Activated CD4-positive, alpha-beta memory T cell treated with anti-CD3 and anti-CD28 coated beads for 36 hours (primary cell): ENCODE measurements at places on chromosomes 5 and 9. TPM values are rescaled to one million over a fixed set of nuclear protein-coding genes. Genes with fewer than 3 reads are reported as not detected.
A peak's percentile ranks its signal among the peaks of the same experiment; 100 is the strongest.

FLT4 gene
- total RNA-seq, result 1.4 TPM

ROPN1L gene
- not detected for total RNA-seq

TNIP1 gene
- 388 TPM for total RNA-seq

DCANP1 gene
- total RNA-seq, result not detected

CTSV gene
- total RNA-seq, result 1.1 TPM

DNA sequence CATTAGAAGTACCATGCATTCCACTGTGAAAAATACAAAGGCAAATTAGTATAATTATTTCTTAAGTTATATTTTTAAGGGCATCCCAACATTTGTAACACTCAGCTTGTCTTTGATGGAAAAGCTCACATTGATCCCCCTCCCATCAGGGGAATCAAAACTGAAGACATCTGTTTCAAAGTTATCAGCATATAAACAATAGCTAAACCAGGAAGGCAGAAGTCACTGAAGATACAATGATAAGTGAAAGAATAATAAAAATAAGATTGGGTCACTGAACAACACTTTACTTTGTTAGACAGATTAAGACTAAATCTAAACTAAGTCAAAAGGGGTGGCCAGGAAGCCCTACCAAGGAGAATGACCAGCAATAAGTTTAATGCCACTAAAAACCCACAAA lies 801.9 kb upstream of the ACO1 start:
- no peak for DNase-seq

DNA sequence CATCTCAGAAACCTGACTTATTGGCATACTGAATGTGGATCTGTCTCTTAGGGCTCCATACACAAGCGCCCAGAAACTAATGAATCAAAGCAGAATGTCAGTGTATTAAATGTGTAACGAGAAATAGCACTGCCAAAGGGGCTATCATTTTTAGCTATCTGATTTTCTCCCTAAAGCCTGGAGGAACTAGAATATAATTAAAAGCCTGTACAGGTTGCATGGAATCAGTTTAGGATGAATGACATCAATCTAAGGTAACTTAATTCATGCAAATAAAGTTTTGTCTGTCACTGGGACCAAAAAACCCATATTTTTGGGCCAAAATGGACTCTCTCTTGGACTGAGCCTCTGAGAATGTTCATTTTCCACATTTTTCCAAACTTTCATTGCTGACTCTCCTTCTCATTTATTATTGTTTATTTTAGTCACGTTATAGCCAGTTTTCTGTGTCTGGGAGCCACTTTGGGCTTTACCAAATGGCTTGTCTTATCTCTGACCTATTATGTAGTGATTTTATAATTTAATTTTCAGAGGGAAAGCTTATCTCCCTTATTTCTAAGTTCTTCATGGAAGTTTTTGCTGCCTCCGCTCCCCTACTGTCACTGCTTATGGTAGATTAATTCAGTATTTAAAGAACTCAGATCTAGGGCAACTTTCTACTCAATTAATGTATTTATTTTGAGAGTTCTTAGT lies 47.0 kb downstream of the PRR16 start:
- DNase-seq, result no peak

DNA sequence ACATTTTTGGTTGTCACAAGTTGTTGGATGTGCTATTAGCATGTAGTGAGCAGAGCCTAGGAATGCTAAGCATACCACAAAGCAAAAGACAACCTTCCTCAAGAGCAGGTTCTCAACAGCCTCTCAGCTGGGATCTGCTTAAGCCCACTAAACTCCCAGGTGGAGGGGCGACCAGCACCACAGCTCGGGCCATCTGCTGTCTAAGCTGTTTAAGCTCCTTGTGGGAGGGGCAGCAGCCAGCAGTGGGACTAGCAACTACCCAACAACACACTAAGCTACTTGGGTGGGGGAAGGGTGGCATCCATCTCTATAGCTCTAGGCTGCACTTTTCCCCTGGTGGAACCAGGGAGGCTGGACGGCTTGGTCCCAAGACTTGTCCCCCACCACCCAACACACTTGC lies 1052.7 kb upstream of the ARRDC3 start:
- DNase-seq, result no peak

GRCh38 chr5:14168793-14169262 lies 25.7 kb downstream of the TRIO start:
- DNase-seq, result no peak

- no peak for DNase-seq
Measured at GRCh38 chr9:137547687-137548543, 2.3 kb downstream of the PNPLA7 start.

DNA sequence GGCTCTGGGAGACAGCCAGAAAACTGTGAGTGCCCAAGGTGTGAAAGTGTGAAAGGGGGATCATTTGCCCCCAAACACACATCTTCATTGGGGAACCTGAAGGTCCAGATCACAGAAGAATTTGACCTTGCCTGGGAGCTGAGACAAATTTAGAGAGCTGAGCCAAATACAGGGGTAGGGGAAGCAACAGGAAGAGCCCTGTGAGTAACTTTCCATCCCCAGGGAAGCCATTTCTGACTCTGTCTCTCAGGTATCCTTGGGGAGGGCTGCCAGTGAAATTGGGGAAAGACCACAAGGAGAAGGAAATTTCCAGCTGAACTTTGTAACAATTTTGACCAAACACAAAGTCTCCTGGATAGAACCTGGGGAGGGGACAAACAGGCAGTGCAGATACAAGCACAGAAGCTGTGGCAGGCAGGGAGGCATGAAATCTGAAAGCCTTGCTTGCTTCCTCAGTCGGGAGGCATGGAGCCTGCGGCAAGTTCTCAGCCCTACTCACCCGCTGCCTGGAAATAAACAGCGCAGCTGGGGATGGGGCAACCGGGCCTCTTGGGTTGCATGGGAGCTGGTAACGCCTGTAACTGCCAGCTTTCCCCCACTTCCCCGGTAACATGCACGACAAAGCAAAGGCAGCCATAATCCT lies 31.5 kb upstream of the ZCCHC9 start:
- DNase-seq, result no peak

- DNase-seq, result no peak
Measured at GRCh38 chr5:176854164-176854563, 43.8 kb downstream of the UNC5A start.

DNA sequence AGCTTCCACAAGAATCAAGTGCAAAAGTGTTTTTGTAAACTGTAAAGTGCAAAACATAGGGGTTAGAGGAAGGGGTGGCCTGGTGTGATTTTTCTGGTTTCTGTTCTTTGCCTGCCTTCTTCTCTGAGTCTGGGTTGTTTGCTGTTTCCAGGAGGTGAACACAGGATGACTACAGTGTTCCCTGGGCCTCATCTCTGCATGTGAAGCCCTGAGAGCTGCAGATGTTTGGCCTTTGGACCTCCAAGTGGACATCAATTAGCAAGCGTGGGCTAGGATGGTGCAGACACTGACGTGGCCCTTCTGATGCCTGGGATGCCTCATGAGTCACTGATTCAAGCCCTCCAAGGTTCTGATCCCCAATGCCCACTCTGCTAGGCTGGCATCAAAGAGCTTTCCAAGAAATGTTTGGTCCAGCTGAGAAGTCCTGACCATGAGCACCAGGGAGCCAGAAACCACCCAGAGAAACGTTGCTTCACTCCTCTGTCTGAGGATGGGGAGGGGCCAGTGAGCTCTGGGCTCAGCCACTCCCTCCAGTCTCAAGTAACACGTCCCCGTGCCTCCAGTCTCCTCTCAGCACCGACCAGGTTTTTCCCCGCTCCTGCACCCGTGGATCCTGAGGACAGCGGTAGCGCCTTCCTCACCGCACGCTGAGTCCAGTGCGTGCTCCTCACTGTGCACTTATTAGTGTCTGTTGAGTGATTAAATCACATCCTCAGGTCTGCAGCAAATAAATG lies 7.6 kb downstream of the IL9 start:
- no peak for DNase-seq

- no peak for DNase-seq
Measured at GRCh38 chr5:169002953-169003555, 297.9 kb downstream of the SLIT3 start.

DNA sequence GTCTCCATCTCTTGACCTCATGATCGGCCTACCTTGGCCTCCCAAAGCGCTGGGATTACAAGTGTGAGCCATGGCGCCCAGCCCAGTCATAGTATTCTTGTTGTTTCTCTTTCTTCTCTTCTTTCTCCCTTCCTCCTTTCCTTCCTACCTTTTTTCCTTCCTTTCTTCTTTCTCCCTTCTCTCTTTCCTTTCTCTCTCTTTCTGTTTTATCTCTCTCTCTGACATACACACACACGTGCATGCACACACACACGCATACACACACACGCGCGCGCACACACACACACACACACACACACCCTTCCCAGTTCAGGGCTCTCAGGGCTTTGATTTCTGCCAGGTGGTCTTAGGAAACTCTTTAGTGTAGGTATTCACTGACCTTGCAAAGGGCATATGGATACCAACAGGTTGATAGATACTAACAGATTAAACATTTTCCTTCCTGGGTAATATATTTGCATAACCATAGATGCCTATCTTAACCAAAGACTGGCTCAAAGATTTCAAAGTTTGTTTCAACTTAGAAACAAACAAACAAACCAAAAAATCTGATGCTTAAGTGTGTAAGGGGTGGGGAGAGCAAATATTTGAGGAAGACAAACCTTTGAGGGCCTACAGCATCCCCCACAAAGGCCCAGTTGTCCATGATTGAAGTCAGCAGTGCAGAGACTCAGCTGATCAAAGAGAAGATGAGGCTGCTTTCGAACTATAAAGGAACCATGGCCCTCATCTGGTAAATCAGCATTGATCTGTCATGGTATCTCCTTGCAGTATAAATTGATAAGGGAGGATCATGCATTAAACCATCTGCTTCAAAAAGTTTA lies 288.2 kb upstream of the SEMA6A start:
- no peak for DNase-seq

- no peak for DNase-seq
Measured at GRCh38 chr5:116492016-116492623, 82.5 kb downstream of the SEMA6A start.

GRCh38 chr9:22030101-22030598 lies 21.0 kb upstream of the CDKN2B start:
- DNase-seq, result no peak

DNA sequence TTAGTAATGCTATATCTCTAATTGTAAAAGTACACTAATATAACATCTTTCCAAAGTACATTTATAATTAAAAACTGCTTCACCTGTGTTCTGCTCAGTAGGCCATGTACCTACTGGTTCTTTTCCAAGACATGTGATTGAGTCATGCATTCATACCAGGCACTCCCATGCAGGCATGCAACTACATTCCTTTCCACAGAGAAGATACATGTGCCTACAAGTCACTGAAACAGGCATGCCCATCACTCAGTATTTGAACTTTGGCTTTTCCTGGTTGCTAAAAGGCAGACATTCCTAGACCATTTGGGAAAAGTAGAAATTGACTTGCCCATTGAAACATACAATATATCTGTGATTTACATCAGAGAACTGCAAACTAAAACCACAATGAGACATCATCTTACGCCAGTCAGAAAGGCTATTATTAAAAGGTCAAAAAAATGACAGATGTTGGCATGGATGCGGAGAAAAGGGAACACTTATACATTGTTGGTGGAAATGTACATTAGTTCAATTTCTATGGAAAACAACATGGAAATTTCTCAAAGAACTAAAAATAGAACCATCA lies 148.3 kb upstream of the MOCS2 start:
- DNase-seq, result no peak

- DNase-seq, result no peak
Measured at GRCh38 chr5:159533197-159533596, 202.9 kb upstream of the IL12B start.

DNA sequence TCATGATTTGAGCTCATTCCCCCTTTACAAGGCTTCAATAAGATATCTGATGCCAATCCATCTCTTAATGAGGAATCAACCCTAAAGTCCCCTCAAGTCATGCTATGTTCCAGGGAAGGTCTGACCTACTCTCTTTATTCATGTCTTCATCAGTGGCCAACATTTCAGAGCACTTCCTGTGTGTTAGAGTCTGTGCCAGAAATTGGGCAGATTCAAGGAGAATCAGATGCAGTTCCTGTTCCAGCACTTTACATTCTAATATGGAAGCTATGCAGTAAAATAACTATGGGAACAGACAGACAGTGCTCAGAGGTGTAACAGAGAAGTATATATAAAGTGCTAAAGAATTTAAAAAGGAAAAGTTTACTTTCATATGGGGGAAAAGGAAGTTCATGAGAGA lies 193.4 kb upstream of the NR4A3 start:
- DNase-seq, result no peak

DNA sequence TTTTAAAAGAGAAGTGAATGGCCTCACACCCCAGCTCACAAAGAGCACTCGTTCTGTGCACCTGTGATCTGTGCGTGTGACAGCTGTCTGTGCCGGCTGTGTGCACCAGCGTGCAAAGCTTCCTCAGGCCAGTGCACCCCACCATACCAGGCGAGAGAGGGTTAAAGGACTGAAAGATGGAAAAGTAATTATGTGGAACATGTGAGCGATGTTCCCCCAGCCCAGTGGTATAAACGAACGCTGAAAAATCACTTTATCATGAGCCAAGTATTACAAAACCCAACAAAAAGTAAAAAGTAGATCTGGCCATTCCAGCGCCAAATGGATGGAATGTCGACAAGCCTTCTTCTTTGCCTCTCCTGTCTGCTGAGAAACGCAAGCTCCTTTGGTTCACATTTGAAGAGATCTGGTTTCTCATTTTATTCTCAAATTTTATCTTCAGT lies 53.7 kb downstream of the IPPK start:
- DNase-seq, result no peak

- no peak for DNase-seq
Measured at GRCh38 chr5:60517094-60517694, 182.8 kb downstream of the DEPDC1B start.

GRCh38 chr5:43110606-43111170 lies 10.0 kb upstream of the ZNF131 start:
- peak; percentile 64 for DNase-seq

DNA sequence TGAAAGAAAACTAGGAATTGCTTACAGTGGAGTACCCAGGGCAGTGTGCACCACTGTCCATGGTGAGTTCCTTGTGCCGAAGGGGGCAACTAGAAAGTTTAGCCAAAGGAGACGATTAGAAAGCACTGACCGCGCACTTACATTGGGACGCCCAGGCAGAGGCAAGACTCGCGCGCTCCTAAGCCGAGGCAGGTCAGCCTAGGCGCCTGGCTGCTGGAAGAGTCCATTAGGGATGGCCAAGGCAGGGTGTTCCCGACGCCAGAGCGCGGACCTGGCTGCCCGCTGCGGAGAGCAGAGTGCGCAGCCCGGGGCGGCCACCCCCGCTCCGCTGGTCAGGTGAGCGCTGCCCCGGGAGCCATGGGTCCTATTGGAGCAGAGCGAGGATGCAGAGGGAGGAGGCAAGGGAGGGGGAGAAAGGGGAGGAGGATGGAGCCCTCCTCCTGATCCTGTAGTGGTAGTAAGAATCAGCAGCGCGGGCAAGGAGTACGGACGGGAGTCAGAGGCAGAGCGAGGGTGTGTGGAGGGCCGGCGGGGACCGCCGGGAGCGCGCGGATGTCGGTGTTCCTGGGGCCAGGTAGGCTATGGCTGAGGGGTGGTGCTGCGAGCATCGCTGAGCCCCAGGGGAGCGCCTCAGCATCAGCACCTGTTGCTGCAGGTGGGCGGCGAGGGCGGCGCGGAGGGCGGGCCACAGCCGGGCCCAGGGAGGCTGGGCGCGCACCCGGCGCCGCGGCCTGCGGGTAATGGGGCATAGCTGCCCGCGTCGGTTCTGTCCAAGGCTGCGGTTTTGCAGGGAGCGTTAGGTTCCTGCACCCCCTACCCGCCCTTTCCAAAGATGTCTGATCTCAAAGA lies at the start of gene ADGRV1:
TSS of gene ADGRV1 (plus strand) at position 454 of the 849 bp plus-strand sequence. CDS start at position 553, 99 bp downstream.
- DNase-seq, result peak; percentile 21

- no peak for DNase-seq
Measured at GRCh38 chr5:32597041-32597629, 11.8 kb downstream of the SUB1 start.
